ENCODE measurements at places on chromosomes 1 and 21. TPM values are rescaled to one million over a fixed set of nuclear protein-coding genes. Genes with fewer than 3 reads are reported as not detected.

Gene ERICH3
- polyA plus RNA-seq = 0.78 TPM

Gene NPHS2
- polyA plus RNA-seq = 420 TPM

Gene WLS
- polyA plus RNA-seq = 153 TPM

DNA sequence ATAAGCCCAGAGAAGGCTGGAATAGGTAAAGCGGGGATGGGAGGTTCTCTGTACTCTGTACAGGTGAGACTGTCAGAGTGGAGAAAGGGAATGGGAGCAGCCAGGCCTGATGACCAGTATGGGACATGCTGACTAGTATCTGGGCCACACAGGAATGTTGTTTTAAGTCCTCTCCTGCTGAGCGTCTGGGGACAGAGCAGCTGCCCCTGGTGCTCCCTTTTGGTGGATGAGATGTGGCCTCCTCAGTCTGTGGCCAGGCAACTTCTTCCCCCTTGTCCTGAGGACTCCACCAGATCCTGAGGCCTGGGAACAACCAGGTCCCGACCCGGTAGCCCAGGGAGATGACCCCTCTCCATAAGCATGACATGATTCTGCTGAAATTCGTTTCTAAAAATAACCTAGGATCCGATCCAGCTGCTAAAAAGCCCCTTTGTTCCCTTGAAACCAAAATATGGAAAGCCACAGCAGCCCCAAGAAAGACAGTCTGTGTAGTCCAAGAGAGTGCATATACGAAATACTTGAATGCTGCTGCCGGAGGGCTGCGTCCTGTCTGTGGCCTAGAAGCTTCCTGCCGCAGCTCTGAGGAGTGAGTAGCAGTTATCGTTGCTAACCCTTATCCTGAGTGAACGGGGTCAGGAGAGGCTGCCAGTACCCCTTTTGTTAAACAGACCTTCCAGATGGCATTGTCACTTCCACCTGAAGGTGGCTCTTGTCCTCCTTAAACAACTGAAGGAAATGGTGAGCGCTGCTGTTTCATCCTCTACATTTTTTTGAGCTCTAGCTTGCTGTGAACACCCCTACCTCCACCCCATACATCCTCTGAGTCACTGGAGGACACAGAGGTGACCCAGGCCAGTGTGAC is 47.1 kb downstream of the ATP2B4 start:
- DNase-seq = no peak

GRCh38 chr1:159786465-159786864 is 5.7 kb downstream of the DUSP23 start:
- DNase-seq = no peak

DNA sequence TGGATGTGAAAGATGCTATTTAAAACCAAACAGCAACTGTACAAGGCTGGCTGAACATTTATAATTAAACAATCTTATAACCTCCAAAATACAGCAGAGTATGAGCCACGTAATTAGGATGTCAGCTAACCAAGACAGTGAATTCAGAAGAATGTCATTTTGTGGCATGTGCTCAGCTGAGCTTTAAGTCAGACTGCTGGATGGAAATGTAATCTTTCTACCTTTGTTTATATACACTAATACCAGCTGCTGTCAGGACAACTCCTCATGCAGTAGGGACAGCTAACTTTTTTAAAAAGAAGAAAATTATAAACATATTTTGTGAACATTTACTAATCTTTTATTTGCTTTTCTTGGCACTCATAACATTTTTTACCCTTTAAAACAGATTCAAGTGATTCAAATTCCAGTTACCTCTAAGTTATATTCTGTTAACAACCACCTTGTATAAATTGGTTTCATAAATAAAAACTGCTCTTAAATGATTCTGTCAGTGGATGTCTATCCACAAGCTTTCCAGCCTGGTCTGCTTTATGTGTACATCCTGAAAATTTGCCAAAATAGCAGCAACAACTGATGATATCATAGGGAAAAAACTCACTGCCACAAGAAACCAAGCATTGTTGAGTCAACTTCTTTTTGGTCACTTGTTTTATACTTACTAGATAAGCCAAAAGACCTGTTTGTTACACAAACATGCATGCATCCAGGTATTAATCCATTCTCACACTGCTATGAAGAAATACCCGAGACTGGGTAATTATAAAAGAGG is 36.1 kb downstream of the DPH5 start:
- no peak for DNase-seq
